ENCODE measurements at places on chromosomes 12 and 14.

GRCh38 chr12:107435520-107435919 is 250.1 kb upstream of the PWP1 start:
- DNase-seq, result no peak

DNA sequence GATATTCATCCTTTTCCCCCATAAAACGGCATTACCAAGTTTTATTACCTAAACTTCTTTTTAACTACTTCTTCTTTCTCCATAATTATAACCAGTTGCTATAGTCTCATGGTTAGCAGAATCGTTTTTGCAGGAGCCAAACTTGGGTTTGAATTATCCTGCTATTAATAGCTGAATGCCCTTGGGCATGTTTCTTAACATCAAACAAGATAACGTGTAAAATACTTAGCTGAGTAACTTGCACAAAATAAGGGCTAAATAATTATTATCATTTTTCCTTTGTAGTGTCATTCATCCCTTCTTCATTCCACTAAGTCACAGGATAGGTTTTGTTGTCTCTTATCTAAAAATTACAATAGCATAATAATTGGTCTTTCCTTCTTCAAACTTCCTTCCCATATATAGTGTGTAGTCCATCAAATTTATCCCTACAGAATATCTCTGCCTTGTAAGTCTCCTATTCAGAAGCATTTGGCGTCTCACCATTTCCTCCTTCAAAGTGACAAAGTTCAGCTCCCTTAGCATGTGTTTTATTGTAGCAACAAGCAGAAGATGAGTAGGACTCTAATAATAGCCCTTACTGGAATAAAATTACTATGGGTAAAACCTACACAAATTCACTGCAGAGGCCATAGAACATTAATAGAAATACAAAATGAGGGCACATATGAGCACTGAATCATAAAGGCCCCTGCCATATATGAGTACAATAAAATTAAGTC is 63.8 kb downstream of the FAR2 start:
- DNase-seq, result no peak

- no peak for DNase-seq
These were observed 85.0 kb downstream of the SYT1 start for GRCh38 chr12:78949532-78949931.

DNA sequence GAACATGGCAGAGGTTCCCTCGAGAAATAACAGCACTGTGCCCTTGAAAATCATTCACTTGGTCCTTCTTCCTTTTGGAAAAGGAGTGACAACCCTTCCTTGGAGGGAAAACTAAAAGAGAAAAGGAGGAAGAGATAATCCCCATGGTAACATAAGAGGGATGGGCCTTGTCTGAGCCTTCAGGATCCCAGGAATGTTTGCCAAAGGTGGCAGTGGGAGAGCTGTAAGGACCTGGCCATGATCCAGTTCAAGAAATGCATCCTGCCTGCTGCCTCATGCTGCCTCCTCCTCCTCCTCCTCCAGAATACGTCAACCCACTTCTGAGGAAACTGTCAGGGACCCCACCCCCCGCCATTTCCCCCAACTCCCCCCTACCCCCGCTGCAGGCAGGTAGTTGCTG is 118.8 kb downstream of the KCNK10 start:
- DNase-seq, result no peak

DNA sequence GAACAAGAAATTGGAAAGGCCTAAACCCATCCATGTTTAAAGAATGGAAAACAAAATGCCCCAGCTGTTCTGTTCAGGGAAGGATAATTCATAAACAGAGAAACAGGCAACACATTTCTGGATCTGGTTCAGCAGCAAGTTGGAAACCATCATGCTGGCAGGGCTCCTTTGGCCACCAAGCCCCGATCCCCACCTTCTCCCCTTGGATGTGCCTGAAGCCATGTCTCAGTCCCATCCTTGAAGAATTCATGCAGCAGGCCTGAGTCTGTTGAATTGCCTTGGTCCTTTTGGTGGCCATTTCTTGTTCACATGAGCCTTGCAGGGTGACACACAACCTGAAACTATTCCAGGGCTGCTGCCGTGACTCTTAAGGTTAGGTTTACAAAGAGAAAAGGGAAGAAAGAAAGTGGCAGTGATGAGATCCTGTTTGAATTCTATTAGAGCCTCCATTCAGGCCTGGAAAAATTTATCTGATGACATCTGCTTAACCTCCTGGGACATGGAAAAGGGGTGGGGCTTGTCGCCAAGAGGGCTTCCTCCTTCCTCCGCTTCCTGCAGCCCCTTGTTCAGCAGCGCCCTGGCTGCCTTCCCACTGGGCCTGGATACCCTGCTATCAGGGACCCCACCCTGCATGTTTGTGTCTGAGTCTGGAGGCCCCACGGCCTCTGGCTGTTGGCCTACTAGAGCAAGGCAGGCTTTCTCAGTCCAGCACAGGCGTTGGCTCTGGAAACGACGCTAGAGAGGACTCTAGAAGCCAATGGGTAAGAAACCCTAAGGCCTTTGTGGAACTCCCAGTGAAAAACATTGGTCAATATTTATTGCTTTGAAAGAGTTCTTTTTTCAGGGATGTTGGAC is 341.9 kb downstream of the C12orf75 start:
- no peak for DNase-seq

- DNase-seq, result no peak
These were observed 539.8 kb downstream of the NRXN3 start for GRCh38 chr14:78709795-78710557.

- DNase-seq, result no peak
These were observed 139.9 kb upstream of the KRR1 start for GRCh38 chr12:75651342-75651695.

DNA sequence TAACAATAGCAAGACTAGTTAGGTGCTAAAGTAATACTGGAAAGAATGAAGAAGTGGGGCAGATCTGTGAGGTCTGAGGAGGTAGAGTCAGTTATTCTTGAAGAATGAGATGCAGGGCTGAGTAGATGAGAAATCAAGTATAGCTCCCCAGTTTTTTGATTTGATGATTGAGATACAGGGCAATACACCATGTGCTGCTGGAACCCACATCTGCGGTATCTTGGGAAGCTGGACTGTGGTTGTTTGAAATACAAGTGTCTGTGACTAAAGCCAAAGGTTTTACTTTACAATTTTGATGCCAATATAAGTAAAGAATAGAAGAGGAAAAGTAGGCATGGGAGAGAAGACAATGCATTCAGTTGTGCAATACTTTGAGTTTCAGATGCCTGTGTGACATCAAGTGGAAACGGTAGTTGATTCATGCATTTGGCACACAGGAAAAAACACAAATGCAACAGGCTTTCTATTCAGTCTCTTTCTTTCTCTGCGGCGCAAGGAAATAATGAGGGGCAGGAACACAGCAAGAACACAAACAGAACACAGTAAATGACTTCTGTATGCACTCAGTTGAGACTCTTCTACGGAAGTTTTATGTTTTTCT is 190.2 kb upstream of the SLC38A2 start:
- DNase-seq, result peak; percentile 62

DNA sequence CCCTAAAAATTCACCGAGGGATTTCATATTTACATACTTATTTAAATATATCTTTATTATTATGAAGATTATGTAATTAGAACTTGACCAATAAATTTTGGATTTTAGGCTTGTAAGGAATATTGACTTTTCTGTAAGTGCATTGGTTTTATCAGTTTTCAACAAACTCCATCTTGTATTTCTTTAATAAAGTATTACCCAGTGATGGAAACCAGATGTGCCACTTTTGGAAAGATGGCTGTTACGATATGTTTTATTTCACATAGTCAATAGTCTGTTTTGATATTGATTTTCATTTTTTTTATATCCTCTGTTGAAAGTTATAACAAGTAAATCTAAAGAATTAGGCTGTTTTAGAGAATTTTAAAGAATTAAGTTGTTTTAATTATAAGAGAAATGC is 1.8 kb downstream of the MON2 start:
- no peak for DNase-seq

- DNase-seq, result no peak
These were observed 92.1 kb upstream of the KRR1 start for GRCh38 chr12:75603475-75603874.

DNA sequence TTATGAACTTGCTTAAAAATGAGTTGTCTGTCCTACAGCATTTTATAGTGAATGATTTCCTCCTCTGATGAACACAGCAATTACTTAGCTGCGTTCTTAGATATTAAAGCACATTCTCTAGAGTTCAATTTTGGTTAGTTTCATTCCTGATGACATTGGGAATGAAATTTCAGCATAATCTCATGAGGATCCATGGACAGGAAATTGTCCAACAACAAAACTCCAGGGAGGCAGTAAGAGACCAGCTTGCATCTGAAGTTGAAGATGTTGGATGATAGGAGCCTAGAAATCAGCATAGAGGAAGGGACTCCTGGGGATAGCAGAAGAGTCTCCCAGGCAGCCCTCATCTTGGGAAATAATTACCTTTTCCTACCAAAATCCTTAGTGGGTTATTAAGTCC is 128.7 kb upstream of the RAP1B start:
- no peak for DNase-seq

GRCh38 chr12:113245695-113246477 is 24.6 kb downstream of the TPCN1 start:
- peak; percentile 86 for DNase-seq

GRCh38 chr12:5456906-5457305 is 25.0 kb downstream of the NTF3 start:
- DNase-seq, result no peak

- DNase-seq, result no peak
These were observed 91.2 kb downstream of the RFLNA start for GRCh38 chr12:124386059-124386458.

DNA sequence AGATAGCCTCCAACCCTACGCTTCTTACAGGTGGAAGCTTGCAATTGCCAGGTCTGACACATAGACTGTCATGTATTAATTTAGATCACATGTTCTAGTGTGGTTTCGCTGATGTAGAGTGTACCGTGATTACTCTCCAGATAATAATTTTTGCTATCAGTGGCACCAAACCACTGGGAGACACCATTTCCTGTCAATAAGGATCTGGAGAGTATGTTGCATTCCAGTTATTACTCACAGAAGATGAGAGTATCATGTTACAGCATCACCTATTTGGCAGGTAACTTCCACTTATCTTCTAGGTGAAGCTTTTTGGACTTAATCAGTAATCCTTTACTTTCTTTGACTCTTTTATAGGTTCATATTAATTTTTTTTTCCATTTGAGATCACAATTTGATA is 147.2 kb downstream of the HELB start:
- no peak for DNase-seq

DNA sequence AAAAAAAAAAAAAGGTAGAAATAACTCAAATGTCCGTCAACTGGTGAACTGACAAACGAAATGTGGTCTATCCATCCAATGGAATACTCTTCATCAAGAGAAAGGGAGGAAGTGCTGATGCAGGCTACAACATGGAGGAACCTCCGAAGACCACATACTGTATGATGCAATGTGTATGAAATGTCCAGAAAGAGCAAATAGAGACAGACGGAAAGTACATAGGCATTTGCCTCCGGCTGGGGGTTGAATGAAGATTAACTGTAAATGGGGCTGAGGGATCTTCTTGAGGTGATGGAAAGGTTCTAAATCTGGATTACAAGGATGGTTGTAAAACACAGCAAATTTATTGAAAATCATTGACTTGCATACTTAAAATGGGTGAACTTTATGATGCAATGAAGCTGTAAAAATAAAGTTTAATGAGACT is 35.4 kb downstream of the DLK1 start:
- no peak for DNase-seq

- no peak for DNase-seq
These were observed 4.5 kb downstream of the HMGA2 start for GRCh38 chr12:65828711-65829339.

DNA sequence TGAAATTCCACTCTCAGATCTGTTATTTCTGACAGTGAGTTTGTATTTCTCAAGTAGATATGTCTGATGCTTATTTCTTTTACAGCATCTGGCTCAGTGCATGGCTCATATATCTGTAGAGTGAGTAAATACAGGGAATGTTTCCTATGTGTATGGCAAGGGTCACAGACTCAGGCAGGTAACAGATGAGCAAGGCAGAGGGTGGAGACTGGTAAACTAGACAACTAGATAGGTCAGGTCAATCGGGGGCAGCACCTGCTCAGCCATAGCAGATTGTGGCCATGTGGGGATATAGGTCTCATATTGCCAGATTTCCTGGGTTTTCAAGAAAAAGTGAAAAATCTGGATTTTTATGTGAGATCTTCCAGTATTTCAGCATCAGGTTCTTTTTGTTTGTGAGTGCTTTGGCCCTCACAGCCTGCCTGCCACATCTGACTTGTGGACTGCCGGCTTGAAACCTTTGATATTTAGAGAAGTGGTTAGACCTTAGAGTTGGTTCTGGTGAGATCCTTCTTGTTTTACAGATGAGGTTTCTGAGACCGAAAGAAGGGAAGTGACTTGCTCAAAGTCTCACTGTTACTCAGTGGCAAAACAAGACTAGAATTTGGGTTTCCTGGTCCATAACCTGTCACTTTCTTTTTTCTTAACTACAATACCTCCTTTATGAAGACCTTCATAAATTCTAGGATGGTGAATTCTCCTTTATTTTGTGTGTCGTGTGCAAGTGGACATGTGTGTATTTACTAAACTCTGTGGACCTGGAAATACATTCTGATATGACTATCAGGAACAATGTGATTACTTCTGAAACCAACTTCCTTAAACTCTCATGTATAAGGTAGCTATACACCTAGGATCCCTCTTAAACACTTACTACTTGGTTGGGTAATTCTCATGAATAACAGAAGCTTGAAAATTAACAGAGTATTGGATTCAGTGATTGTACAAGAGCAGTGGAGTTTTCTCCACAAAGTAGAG is 34.4 kb downstream of the PROX2 start:
- no peak for DNase-seq

GRCh38 chr12:68190301-68190700 is 30.8 kb upstream of the IFNG start:
- no peak for DNase-seq

GRCh38 chr12:108517288-108518100 is 2.4 kb downstream of the FICD start:
- DNase-seq, result no peak

All from GM04504 (cell line).